ENCODE measurements at places on chromosomes 4 and X.

DNA sequence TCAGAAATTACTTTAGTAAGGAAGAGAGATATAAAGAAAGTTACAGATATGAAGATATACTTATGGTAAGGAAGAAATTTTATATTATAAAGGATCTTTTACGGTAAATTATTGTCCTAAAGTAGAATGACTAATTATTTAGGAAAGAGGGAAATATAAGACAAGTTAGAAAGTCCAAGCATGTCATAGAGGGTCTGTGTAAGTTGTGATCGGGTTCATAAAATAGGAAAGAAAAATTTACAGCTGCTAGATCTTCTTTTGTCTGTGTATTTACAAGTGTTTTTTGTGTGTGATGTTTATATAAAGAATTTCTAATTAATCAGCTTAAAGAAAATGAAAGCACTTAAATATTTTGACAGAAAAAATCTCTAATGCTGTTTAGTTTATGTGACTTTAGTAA is 1054.9 kb upstream of the DIAPH2 start:
- no peak for DNase-seq

DNA sequence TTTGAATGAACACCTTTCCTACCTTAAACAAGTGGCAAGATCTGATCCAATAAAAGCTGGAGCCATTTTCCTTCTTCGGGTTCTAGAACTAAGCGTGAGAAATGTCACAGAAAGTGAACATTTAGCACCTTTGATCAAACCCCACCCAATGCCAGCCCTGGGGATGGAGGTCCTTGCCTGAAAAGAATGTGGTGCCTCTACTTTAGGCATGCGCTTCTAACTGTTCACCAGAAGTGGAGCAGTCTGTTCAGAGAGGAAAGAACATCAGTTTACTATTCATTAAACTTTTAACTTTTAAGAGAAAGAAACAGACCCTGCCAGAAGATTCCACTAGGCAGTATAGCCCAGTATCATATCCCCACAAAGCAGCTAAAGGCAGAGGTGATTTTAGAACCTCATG is 75.9 kb downstream of the INTS12 start:
- no peak for DNase-seq

DNA sequence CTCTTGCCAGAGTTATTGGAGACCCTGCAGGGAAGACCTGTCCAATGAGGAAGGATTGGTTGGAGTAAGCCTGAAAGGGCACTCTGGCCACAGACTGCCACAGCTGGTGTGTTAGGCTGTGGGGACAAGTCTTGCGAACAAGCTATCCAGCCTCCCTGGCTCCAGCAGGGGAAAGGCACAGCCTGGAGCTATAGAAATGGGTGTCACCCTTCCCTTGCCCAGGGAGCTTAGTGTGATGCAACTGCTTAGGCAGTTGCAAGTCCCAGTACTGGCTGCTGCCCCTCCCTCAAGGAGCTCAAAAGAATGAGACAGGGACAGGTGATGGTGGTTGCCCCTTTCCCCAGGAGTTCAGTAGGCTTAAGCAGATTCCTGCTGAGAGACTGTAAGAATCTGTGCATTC is 165.7 kb upstream of the CT83 start:
- DNase-seq = no peak

- no peak for DNase-seq
Measured at GRCh38 chr4:53141308-53141707, 224.6 kb downstream of the SCFD2 start.

DNA sequence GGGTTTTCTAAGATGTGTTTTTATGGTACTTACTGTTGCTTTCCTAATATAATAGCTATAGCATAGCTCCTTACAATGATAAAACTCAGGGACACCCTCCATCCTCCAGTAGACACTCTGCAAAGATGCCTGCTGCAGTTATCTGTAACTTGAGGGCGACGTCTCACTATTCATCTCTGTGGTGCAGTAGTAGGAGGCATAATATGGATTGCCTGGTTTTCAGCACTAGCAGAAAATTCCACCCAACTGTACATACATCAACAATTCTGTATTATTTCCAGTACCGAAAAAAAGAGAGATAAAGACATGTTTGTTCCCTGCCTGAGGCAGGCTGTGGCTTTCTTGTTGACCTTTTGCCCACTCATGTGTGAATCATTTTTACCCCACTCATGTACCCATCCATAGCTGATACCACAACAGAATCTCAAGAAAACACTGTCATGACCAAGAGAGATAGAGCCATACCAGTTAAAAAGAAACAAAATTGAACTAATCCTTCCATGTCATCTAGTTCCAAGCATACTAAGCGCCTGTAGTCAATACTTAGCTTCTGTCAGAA is 220.1 kb downstream of the RAB28 start:
- no peak for DNase-seq

- no peak for DNase-seq
Measured at GRCh38 chr4:7018281-7018680, 24.9 kb upstream of the TADA2B start.

DNA sequence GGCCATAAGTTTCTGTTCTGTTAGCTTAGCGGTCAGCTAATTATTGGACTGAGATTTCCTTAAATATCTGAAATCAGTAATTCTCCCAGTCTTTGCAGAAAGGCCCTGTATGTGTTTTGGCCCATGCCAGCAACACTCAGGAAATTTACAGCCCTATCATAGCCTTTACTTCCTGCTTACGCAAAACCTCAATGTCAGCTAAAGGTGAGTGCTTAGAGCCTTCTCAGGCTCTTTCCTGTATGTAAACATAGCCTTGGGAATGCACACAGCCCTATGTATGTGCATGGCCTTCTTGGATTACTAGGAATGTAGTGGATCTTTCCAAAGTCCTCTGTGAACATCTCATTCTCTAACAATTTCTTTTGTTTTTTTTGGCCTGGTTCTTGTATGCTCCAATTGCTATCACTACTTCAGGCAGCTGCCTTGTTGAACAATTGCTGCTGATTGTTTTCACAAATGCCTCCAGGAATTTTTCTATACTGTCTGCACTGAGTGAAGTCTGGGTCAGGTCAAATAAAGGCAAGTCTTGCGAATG is 200.0 kb downstream of the PPP1R2C start:
- DNase-seq = no peak

- DNase-seq = no peak
Measured at GRCh38 chrX:10120828-10121227, 35.9 kb upstream of the CLCN4 start.

- DNase-seq = no peak
Measured at GRCh38 chr4:104490096-104490769, 4.5 kb downstream of the CXXC4 start.

GRCh38 chr4:159069922-159070321 is 33.0 kb upstream of the RAPGEF2 start:
- DNase-seq = no peak

Data from T-helper 1 cell (primary cell).